ENCODE measurements at places on chromosomes 3 and 15. TPM values are rescaled to one million over a fixed set of nuclear protein-coding genes. Genes with fewer than 3 reads are reported as not detected.
A peak's percentile ranks its signal among the peaks of the same experiment; 100 is the strongest.

Gene RBP2
- not detected for total RNA-seq

DNA sequence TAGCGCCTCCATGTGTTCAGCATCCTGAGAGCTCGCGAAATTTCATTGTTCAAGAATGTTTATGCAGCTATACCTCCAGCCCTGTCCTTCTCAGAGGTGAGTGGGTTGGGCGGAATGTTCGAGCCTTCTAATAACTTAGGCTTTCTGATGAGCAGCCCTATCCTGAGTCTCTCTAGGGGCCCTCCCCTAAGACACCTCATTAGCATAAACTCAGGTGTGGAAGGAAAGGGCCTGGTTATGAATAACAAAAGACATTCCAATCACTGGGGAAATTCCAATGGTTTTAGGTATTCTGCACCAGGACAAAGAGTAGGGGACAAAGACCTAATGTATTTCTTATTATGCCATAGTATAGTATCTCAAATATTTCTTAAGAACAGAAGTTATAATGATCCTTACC, 138.1 kb upstream of the PDZRN3 start:
- DNase-seq: no peak

- no peak for DNase-seq
Observed at GRCh38 chr3:195240939-195241338, 30.0 kb downstream of the XXYLT1 start.

DNA sequence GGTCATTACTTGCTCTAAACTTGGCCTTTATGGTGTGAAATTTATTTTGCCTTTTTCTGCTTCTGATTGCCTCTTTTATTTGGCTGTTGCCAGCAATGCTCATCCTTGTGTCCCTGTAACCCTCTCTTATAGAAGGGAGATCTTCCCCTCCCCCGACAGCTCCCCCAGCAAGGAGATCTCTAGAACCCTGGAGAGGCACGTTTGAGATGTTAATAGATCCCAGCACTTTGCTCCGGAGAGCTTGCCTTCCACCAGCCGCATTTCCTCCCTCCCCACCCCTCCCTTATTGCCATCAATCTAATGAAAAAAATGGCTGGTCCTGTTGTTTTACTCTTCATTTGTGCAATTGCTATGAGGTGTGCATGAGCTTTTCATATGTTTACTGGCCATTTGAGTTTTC, 18.2 kb downstream of the TRIM71 start:
- DNase-seq: no peak

- no peak for DNase-seq
Observed at GRCh38 chr3:86562090-86562489, 428.9 kb downstream of the VGLL3 start.

DNA sequence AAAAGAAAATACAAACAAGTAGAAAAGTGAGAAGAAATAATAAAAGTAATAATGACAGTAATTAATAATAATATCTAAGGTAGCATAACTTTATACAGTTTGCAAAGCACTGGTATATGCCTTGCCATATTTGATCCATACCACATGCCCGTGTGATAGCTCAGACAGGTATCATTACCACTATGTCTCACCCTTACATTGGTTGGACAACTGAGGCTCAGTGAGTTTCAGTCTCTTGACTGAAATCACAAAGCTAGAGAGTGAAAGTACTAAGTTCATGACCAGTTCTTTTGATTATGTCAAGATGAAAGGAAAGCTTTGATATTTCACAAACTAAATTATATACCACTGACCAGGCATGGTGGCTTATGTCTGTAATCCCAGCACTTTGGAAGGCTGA, 408.9 kb downstream of the GAP43 start:
- no peak for DNase-seq

- DNase-seq: no peak
Observed at GRCh38 chr3:61966200-61966599, 404.8 kb downstream of the PTPRG start.

DNA sequence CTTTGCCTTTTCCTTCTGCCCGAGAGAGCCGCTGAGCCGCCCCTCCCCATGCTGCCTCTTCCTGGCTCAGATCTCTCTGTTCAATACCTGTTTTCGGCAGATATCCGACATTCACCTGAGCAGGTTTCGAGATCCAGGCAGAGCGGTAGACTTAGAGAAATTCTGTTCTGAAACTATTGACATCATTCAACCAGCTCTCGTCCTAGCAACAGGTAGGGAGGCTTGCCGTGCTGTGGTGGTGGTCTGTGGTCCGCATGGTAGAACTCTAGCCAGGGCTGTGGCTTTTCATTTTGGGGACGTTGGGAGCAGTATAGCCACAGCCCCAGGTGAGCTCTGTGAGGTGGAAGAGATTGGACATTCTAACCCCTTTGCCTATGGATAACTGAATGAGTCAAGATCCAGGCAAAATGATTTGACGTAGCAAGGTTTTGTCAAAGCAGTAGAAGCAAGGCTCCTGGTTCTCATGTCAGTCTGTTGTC, 810 bp downstream of the TMEM62 start:
- DNase-seq: no peak

DNA sequence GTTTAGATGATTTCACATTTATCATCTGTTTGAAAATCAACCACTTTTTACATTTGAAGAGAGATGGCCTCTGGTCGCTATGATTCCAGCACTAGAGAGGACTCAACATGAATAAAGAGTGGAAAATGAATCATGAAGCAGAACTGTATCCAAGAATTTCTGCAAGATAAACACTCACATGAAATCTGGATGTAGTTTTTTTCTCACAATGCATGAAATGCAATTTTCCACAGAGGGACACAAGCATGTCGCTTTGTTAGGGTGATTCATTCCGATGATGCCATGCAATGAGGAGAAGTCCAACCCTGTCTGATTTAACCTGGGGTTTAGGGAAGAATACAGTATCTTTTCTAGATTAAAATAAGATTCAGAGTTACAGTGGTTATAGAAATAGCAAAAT, 50.4 kb upstream of the ADCY5 start:
- peak; percentile 55 for DNase-seq

Data from lung microvascular endothelial cell (primary cell).